ENCODE measurements at places on chromosomes 2 and 18.

DNA sequence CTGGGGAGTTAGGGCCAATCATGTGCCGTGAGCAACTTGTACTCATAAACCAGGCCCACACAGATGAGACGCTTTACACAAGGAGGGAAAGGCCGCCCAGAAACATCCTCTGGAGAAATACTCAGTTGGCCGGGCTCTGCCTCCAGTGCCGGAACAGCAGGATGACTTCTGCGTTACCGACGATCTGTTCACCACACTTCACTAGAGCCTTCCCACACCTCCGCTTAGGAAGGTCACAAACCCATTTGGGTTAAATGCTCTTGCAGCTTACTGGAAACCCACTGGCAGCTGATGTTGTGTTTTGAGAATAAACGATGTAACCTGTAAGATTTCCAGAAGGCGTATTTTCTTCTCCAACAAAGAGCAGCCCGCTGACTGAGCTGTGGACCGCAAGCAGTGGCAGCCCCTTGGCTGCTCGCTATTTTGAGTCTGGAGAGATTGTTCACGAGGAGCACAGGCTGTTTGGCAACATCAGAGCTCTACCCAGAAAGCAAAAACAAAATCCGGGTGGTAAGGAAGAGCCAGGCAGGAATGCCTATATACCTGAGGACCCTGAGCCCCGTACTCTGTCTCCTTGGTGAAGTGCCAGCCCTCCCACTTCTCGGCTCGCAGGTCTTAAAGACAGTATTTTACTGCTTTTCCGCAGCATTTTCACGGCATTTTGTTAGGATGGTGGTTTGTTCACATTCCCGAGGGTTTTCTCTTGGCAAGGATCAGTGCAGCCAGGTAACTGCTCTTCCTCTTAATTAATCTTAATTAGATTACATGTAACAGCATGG lies 44.0 kb downstream of the COLEC12 start:
- DNase-seq, result no peak

DNA sequence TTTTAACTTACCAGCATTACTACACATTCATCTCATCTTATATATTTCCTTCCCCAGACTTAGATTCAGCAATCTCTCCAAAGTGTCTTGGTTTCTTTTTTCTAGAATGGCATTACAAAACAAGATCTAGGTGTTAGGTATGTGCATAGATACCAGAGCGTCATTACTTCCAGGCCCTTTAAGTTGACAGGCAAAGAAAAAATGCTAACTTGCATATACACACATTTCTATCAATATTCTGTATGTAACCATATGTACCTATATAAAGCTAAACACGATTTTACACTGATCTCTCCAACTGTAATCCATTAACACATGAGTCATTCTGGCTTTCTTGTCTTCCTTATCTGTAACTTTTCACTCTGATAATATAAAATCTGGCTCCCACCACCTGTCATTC lies 503.8 kb upstream of the NRXN1 start:
- no peak for DNase-seq

- no peak for DNase-seq
These were observed 12.3 kb upstream of the ODC1 start for GRCh38 chr2:10460366-10460796.

DNA sequence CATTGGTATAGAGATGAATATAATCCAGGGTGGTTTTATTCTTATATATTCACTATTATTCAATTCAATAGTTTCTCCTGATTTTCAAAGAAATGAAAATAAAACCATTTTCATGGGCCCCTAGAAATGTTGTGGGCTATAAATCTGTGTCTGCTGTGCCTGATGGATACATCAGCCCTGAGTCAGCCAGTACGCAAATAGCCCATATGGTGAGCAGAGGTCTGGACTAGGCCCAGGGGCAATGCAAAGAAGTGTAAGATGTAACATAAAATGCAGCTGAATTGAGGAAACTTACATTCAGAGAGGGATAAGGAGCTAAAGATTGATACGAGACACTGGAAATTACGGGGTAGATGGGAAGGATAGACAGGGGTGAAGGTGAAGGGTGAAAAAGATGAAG lies 122.5 kb downstream of the MAIP1 start:
- no peak for DNase-seq

DNA sequence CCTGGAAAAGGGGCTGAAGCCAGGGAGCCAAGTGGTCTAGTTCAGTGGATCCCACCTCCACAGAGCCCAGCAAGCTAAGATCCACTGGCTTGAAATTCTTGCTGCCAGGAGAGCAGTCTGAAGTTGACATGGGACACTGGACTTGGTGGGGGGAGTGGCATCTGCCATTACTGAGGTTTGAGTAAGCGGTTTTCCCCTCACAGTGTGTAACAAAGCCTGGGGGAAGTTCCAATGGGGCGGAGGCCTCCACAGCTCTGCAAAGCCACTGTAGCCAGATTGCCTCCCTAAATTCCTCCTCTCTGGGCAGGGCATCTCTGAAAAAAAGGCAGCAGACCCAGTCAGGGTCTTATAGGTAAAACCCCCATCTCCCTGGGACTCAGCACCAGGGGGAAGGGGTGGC lies 144.4 kb downstream of the PTPRM start:
- DNase-seq, result no peak

- no peak for DNase-seq
These were observed 381.2 kb upstream of the NETO1 start for GRCh38 chr18:73249030-73249429.

DNA sequence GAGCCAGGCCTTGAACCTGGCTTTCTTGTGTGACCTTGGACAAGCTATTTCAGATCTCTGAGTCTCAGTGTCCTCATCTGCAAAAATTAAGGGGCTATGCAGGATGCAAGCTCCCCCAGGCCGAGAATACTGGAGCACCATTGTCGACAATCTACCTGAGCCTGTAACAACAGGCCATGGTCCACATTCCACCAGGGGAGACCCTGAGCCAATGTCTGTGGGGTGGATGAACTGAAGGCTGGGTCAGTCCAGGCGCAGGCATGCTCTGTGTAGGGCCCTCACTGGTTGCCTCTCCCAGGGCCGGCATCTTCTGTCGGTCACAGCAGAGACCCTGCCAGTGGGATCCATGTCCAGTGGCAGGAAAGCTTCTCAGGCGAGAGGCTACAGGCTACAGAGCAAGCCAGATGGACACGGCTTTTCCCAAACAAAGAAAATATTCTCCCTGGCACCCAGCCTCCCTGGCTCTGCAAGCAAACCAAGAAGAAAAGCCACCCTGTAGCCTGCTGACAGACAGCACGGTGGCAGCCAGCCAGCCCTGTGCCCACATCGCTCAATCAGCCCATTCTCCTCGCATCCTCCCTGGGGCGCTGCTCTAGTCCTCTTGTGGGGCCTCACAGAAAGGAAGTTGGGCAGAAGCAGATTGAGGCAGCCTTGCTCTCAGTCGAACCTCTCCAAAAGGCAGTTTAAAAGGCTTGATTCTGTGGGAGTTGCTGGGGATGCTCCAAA lies 48.7 kb upstream of the FZD7 start:
- no peak for DNase-seq

DNA sequence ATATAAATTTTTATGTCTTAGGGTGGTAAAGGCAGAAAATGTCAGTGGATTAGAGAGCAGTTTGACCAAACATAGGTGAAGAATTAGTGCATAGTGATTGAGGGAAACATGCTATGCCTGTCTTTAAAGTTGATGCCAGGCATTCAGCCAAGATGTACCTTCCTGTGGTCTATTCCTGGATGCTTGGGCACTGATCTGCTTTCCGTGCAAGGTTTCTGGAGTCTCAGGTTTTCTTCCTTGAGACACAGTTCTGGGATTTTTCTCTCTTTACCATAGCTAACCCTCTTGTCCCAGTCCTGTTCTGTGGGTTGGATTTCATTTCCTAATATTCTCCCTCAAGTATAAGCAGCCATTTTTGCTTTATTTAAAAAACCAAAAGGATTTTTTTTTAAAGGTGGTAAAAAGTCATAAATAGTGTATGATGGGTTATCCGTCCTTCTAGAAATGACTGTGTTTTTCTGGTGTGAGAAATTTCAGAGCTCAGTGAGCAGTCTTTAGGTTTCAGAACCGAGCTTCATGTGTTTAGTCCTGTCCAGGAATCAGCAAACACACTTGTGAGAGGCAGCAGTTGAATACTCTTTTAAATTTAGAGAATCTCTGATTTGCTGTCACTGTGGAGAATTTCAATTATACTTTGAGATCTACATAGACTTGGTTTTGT lies 43.0 kb upstream of the CYBRD1 start:
- DNase-seq, result no peak

All from HuH-7.5 (cell line).